ENCODE measurements at places on chromosomes 2 and 18.
A peak's percentile ranks its signal among the peaks of the same experiment; 100 is the strongest.

DNA sequence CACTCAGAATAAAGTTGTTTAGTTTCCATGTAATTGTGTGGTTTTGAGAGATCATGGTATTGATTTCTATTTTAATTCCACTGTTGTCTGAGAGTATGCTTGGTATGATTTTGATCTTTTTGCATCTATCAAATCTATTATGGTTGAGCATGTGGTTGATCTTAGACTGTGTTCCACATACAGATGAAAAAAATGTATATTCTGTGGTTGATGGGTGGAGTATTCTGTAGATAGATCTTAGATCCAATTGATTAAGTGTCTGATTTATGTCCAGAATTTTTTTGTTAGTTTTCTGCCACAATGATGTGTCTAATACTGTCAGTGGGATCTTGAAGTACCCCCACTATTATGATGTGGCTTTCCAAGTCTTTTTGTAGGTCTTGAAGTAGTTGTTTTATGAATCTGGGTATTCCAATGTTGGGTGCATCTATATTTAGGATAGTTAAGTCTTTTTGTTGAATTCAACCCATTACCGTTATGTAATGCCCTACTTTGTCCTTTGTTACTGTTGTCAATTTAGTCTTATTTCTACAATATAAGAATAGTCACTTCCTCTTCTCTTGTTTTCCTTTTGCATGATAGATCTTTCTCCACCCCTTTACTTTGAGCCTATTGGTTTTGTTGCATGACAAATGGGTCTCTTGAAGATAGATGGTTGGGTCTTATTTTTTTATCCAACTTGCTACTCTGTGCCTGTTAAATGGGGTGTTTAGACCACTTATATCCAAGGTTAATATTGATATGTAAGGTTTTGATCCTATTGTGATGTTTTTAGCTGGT lies 101.8 kb downstream of the TRABD2A start:
- no peak for DNase-seq

GRCh38 chr2:184599054-184599871 lies 934 bp downstream of the ZNF804A start:
- no peak for DNase-seq

DNA sequence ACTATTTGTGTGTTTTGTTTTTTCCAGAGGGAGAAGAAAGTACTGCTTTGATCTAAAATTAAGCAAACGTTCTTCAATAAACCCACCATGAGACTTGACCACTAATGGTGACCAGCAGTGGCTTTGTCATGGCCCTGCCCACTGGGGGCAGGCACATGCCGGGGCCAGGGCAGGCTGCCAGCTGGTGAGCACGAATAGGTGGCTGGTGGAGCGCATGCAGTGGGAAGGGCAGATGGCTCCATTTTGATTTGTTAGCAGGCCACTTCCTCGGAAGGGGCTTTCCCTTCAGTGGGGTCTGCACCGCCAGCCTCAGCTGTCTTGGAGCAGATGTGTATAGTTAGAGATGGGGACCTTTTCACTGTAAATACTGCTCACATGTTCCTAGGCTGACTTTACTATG lies 277.1 kb downstream of the SOX11 start:
- DNase-seq = no peak

- no peak for DNase-seq
Measured at GRCh38 chr2:144498277-144498676, 21.6 kb downstream of the ZEB2 start.

DNA sequence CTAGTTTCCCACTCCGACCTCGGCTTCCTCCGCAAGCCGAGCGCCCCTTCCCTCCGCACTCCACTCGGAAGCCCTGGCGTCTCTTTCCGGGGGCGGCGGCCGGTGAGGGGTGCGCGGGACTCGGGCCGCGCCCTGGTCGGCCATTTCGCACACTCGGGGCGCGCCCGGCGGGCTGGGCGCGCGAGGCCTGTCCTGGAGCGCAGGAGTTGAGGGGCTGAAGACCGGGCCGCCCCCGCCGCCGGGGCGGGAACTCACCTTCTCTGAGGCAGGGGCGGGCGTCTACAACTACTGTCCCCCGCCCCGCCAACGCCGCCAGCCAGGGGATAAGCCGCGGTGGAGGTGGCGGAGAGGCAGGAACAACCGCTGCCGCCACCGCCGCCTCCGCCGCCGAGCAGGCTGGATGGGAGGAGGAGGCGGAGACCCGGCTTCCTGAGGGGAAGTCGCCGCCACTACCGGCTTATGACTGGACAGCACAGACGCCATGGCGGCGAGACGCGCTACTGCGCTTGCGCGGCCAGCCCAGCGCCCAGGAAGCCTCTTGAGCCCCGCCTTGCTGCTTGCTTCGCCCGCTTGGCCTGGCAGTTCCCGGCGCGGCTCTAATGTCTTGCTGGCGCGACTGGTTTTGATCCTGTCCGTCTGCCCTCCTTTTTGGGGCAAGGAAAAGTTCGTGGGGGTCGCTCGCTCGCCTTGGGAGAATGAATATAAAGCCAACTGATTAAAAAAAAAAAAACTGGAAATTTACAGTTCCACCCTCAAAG lies at the start of gene KRCC1:
KRCC1 (minus strand) TSS at position 413 of the 758 bp plus-strand sequence. CDS start 27,220 bp downstream, outside the sequence.
- peak; percentile 96 for DNase-seq

DNA sequence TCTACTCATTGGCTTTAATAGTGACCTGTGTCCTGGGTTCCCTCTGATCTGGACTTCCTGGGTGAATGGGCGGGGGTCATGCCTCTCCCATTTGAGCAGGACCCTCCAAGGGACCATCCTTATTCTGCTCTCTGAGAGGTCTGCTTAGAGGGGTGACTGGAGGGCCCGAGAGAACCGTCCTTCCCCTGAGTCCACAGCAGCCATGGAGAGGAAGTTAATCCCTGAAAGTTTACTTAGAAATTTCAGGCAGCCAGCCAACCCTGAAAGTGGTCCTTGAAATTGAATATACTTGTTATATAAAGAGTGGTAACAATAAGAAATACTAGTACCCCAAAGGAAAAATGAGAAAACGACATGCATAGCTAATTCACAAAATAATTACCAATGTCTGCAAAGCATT lies 226.1 kb downstream of the DYSF start:
- DNase-seq = no peak

- DNase-seq = no peak
Measured at GRCh38 chr2:96710985-96711384, 28.9 kb downstream of the LMAN2L start.

- DNase-seq = peak; percentile 96
Measured at GRCh38 chr2:153871231-153872221, at the start of gene GALNT13. GALNT13 (plus strand) TSS chr2:153871922.

Measured in globus pallidus (tissue), 1 donor.